ENCODE measurements at places on chromosomes 5 and 9. TPM values are rescaled to one million over a fixed set of nuclear protein-coding genes. Genes with fewer than 3 reads are reported as not detected.

Gene PTGDS
- not detected for polyA plus RNA-seq

Gene CARD6
- polyA plus RNA-seq: 2.1 TPM

Gene RNF14
- 19.8 TPM for polyA plus RNA-seq

Gene IFNA21
- polyA plus RNA-seq: not detected

Gene IFNK
- not detected for polyA plus RNA-seq

Gene PSD2
- not detected for polyA plus RNA-seq

Gene MEGF10
- not detected for polyA plus RNA-seq

Gene ARSI
- not detected for polyA plus RNA-seq

All from naive B cell (primary cell).